ENCODE measurements at places on chromosomes 11 and 22. TPM values are rescaled to one million over a fixed set of nuclear protein-coding genes. Genes with fewer than 3 reads are reported as not detected.
A peak's percentile ranks its signal among the peaks of the same experiment; 100 is the strongest.

- no peaks in the 10 kb centered on the region for H3K27me3 ChIP-seq
- no peaks in the 10 kb centered on the region for H3K36me3 ChIP-seq
- no peak overlapping the region for H3K27ac ChIP-seq
- no peak for DNase-seq
- H3K4me1 ChIP-seq, result no peaks in the 10 kb centered on the region
- peak overlapping the region; percentile 83 for H3K4me3 ChIP-seq
Observed at GRCh38 chr11:57513911-57514537, 1.5 kb downstream of the SLC43A1 start.

GRCh38 chr11:13247606-13248296 lies 29.8 kb upstream of the BMAL1 start:
- no peaks in the 10 kb centered on the region for H3K27me3 ChIP-seq
- H3K4me3 ChIP-seq, result no peak overlapping the region
- H3K4me1 ChIP-seq, result no peaks in the 10 kb centered on the region
- no peak for DNase-seq

GRCh38 chr22:32615874-32616564 lies 141.4 kb downstream of the FBXO7 start:
- H3K27me3 ChIP-seq, result no peaks in the 10 kb centered on the region
- no peaks in the 10 kb centered on the region for H3K36me3 ChIP-seq
- peak; percentile 31 for DNase-seq
- H3K4me3 ChIP-seq, result no peak overlapping the region

The IFITM5 gene
- total RNA-seq, result not detected

The SMTNL1 gene
- not detected for total RNA-seq

The C11orf87 gene
- not detected for total RNA-seq

- no peaks in the 10 kb centered on the region for H3K4me1 ChIP-seq
- no peaks in the 10 kb centered on the region for H3K36me3 ChIP-seq
- H3K4me3 ChIP-seq, result no peak overlapping the region
- H3K27ac ChIP-seq, result no peak overlapping the region
- DNase-seq, result no peak
Observed at GRCh38 chr11:17883946-17884345, 128.9 kb downstream of the SERGEF start.

GRCh38 chr11:10651656-10652361 lies 41.7 kb downstream of the IRAG1 start:
- H3K4me3 ChIP-seq, result no peak overlapping the region
- no peaks in the 10 kb centered on the region for H3K27me3 ChIP-seq
- no peaks in the 10 kb centered on the region for H3K36me3 ChIP-seq
- H3K27ac ChIP-seq, result no peak overlapping the region
- peaks cover 9% of the 10 kb centered on the region for H3K4me1 ChIP-seq
- DNase-seq, result no peak

GRCh38 chr11:33172996-33173395 lies 11.7 kb upstream of the CSTF3 start:
- H3K4me3 ChIP-seq, result no peak overlapping the region
- no peaks in the 10 kb centered on the region for H3K36me3 ChIP-seq
- no peak overlapping the region for H3K27ac ChIP-seq
- DNase-seq, result peak; percentile 33
- no peaks in the 10 kb centered on the region for H3K27me3 ChIP-seq

The SYT13 gene
- not detected for total RNA-seq

DNA sequence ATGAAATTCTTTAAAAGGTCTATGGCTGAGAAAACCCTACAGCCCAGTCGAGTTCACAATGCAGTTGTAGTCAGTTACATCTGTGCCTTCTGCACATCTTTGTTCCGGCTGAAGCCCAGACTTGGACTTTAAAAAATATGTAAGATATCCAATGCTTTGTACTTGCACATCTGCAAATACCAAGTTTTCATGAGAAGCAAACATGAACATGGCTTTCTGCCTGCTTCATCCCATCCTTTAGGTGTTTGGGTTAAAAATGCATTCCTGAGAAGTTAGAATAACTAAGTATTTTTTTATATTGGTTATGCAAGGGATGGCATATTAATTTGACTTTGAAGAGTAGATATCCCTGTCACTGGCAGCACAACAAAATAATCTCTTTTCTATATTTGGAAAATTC lies 528.4 kb downstream of the METTL15 start:
- H3K4me3 ChIP-seq, result no peak overlapping the region
- no peaks in the 10 kb centered on the region for H3K36me3 ChIP-seq
- DNase-seq, result no peak
- H3K27me3 ChIP-seq, result no peaks in the 10 kb centered on the region
- no peak overlapping the region for H3K27ac ChIP-seq

- no peak for DNase-seq
- H3K36me3 ChIP-seq, result no peaks in the 10 kb centered on the region
- no peak overlapping the region for H3K4me3 ChIP-seq
- H3K27me3 ChIP-seq, result no peaks in the 10 kb centered on the region
- H3K4me1 ChIP-seq, result no peaks in the 10 kb centered on the region
- no peak overlapping the region for H3K27ac ChIP-seq
Observed at GRCh38 chr11:60018058-60018457, 1.1 kb downstream of the OOSP4B start.

DNA sequence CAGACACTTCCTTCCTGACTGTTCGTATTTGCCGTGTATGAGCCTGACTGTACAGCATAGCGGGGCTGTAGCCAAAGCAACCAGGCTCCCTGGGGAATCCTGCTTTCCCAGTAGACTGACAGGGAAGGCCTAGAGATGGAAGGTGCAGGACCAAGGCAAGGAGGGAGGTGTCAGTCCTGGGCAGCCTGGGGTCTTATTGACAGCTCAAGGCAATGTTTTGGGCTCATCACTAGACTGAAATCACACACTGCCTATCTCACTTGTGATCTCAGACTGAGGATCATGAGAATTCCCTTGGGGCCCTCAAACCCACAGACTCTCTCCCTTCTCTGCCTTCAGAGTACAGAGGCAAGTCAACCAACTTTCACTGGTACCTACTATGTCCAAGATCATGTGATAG lies 346.8 kb upstream of the NARS2 start:
- no peak overlapping the region for H3K4me3 ChIP-seq
- no peaks in the 10 kb centered on the region for H3K4me1 ChIP-seq
- DNase-seq, result no peak
- H3K36me3 ChIP-seq, result no peaks in the 10 kb centered on the region

The PRR33 gene
- not detected for total RNA-seq

The HSPA8 gene
- total RNA-seq, result 443 TPM

DNA sequence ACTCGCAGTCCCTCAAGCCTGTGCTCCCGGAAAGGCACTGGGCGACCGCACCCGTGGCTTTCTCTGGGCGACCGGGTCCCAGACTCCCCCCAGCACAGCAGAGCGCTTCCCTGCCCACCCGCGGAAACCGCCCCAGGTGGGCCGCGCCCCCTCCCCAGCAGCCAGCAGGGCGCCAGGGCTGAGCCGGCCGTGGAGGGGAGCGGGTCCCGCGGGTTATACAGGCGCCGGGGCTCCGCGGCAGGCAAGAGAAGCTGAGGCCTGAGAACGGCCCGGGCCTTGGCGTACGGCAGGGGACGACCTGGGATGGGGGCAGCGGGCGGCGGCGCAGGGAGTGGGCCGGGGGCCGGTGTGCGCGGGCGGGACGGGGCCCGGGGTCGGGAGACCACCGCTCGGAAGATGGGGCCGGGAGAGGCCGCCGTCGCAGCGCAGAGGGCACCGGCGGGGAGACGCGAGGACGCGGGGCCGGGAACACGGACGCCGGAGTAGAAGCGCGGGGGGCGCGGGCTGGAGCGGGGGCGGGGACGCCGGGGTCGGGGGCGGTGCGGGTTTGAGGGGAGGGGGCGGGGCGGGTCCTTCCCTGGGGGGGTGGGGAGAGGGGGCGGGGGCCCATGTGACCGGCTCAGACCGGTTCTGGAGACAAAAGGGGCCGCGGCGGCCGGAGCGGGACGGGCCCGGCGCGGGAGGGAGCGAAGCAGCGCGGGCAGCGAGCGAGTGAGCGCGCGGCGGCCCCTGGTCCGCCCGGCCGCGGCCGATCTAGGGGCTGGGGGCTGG lies at the start of gene MDK:
Gene MDK (plus strand): TSS at position 622 of the 771 bp plus-strand sequence. CDS start 389 bp downstream, outside the sequence.
- no peaks in the 10 kb centered on the region for H3K4me1 ChIP-seq
- H3K27ac ChIP-seq, result no peak within 1 kb of the TSS
- H3K27me3 ChIP-seq, result no peaks in the 10 kb centered on the region

- H3K4me3 ChIP-seq, result no peak overlapping the region
- peaks cover 5% of the 10 kb centered on the region for H3K4me1 ChIP-seq
- peaks cover 64% of the 10 kb centered on the region for H3K36me3 ChIP-seq
- no peaks in the 10 kb centered on the region for H3K27me3 ChIP-seq
- peak; percentile 17 for DNase-seq
Observed at GRCh38 chr11:67071420-67072284, 15.0 kb downstream of the RHOD start.

DNA sequence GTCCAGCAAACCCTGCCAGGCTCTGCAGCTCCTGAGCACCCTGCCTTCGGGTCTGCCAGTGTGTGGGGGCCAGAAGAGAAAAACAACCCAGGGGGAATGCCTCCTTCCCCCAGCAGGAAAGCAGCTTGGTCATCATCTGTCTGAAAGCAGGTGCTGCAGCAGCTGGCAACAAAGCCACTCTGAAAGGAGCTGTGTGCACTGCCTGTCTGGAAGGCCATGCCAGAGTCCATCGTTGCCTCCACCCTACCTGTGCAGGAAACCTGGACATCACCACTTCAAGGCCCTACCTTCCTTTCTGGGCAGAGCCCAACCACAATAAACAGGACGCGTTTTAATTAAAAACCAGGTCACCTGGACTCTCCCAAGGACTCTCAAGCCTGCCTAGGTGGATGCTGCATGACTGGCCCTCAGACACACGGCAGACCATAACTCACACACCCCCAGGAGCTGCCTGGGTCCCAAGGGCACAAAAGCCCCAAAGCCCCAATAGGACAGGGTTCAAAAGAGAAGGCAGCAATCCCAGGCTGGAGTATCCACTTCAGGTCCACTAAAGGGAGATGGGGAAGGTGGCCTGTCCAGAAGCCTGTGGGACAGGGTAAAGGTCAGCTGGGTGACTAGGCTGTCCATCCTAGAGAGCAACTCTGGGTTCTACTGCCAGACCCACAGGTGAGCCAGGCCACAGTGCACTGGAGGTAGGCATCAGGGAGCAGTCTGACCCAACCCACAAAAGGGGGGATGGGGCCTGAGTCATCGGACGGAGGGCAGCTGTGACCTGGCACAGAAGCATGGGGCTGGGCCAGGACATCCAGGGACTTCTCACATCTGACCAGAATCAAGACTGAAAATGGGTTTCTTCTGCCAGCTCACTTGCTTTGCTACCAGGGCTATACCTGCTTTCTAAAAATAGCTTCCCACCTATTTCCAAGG lies 6.1 kb downstream of the GNB1L start:
- DNase-seq, result peak; percentile 83
- peaks cover 39% of the 10 kb centered on the region for H3K4me1 ChIP-seq
- peak overlapping the region; percentile 39 for H3K27ac ChIP-seq
- no peaks in the 10 kb centered on the region for H3K27me3 ChIP-seq

The PAMR1 gene
- 0.51 TPM for total RNA-seq

- H3K27ac ChIP-seq, result no peak overlapping the region
- peak; percentile 44 for DNase-seq
- peaks cover 7% of the 10 kb centered on the region for H3K27me3 ChIP-seq
- no peaks in the 10 kb centered on the region for H3K36me3 ChIP-seq
Observed at GRCh38 chr11:44637487-44637886, 72.0 kb downstream of the CD82 start.

DNA sequence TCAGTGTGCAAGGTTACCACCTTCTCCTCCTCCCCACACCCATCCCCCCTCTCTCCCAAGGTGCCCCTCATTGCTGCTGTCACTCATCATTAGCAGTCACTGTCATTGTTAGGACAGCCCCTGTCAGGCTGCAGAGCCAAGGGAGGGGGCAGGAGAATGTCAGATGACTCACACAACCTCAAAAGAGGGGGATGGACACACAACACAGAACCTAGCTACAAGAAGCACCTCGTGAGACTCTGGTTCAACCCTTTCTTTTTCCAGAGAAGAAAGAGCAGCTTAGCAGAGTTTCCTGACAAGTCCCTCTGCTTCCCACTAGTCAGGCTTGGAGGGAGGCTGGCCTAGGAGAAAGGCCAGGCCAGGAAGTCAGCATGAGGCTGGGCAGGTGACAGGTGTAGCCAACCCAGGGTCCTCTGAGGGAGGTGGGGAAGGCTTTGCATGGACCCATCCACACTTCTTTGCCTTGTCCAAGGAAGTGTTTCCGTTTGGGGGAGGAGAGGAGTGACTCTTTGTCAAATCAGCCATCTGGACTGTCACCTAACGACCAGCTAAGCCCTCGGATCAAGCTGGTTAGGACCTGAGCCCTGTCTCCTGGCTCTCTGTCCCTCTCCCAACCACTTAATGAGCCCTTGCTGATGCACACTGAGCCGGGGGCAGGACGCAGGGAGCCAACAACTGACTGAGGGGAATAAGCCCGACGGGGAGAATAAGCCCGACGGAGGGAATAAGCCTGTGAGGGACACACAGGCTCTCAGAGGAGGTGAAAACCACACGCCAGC lies 18.3 kb downstream of the ADORA2A start:
- H3K36me3 ChIP-seq, result no peaks in the 10 kb centered on the region
- H3K4me3 ChIP-seq, result no peak overlapping the region
- DNase-seq, result no peak
- no peaks in the 10 kb centered on the region for H3K4me1 ChIP-seq
- no peak overlapping the region for H3K27ac ChIP-seq
- H3K27me3 ChIP-seq, result no peaks in the 10 kb centered on the region

GRCh38 chr11:34890089-34890488 lies 26.1 kb downstream of the APIP start:
- no peak overlapping the region for H3K4me3 ChIP-seq
- H3K27ac ChIP-seq, result no peak overlapping the region
- peaks cover 15% of the 10 kb centered on the region for H3K36me3 ChIP-seq
- H3K4me1 ChIP-seq, result peaks cover 12% of the 10 kb centered on the region
- H3K27me3 ChIP-seq, result no peaks in the 10 kb centered on the region

The PARVG gene
- not detected for total RNA-seq

- peaks cover 51% of the 10 kb centered on the region for H3K27me3 ChIP-seq
- DNase-seq, result no peak
Observed at GRCh38 chr11:31809541-31809856, 1.6 kb downstream of the PAX6 start.

DNA sequence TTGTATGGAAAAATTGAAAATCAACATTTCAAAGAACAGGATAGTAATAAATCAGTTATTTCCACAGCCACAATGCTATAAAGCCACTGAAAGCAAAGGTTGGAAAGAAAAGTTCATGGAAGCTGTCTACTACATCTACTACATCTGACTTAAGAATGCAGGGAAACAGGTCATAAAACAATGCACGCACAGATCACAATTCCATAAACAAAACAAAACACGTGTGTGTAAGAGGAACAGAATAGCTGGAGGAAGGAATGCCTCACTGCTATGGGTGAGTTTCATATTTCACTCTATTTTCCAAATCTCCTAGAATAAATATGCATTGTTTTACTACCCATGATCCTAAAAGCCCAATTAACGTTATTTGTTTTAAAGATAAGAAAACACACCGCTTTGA lies 66.3 kb downstream of the NCAPD3 start:
- H3K36me3 ChIP-seq, result peaks cover 50% of the 10 kb centered on the region
- no peaks in the 10 kb centered on the region for H3K27me3 ChIP-seq
- no peaks in the 10 kb centered on the region for H3K4me1 ChIP-seq
- no peak overlapping the region for H3K4me3 ChIP-seq
- DNase-seq, result no peak

- H3K4me3 ChIP-seq, result no peak overlapping the region
- no peaks in the 10 kb centered on the region for H3K27me3 ChIP-seq
Observed at GRCh38 chr11:61855939-61856680, 28.0 kb downstream of the FADS2 start.

The MYO7A gene
- 0.26 TPM for total RNA-seq
